ENCODE measurements at places on chromosomes 2 and 18.

DNA sequence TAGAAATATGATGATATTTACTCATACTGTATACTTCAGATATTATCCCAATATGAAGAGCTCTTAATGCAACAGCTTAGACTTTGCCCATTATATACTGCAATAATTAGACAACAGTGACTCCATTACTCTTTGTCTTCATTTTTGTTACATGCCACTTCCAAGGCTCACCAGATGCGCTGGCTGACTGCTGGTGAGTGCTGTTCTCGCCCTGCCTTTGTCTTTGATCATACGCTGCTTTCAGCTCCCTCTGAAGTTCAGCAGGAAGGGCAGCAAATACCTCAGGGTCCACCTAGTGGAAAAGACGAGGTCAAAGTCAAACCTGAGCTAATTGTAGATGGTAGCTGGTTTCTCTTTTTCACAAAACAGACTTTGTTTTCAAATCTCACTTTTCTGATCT, 66.3 kb downstream of the EIF5B start:
- no peak for DNase-seq

DNA sequence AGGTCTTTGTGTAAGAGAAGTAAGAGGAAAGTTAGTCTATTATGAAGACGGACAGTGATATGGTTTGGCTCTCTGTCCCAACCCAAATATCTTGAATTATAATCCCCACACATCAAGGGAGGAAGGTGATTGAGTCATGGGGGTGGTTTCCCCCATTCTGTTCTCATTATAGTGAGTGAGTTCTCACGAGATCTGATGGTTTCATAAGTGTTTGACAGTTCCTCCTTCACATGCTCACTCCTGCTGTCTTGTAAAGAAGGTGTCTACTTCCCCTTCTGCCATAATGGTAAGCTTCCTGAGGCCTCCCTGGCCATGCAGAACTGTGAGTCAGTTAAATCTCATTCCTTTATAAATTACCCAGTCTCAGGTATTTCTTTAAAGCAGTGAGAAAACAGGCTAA, 67.6 kb downstream of the NEURL3 start:
- DNase-seq, result peak; percentile 9

DNA sequence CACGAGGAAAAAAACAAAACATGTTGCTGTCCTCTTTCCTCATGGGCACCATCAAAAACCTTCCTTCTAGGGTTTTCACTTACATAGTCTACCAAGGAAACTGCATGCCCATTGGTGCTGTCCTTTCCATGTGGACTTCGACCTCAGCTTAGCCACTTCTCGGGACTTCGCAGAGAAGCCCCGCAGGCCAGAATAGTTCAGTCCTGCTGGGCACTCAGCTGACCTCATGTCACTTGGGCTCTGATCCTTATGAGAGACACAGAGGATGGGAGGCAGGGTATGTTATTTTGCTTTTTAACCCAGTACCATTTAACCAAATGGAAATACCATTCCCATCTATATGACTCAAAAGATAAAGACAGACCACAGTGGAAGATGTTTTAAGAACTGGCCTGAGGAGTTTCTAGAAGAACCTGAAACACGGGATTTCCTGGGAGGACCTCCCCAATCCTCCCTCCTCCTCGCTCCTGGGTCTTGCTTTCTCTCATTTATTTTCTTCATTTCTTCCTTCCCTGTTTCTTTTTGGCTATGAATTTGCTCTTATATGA, 28.4 kb downstream of the AAK1 start:
- no peak for DNase-seq

GRCh38 chr18:77366720-77367641, 117.3 kb downstream of the GALR1 start:
- DNase-seq, result no peak

DNA sequence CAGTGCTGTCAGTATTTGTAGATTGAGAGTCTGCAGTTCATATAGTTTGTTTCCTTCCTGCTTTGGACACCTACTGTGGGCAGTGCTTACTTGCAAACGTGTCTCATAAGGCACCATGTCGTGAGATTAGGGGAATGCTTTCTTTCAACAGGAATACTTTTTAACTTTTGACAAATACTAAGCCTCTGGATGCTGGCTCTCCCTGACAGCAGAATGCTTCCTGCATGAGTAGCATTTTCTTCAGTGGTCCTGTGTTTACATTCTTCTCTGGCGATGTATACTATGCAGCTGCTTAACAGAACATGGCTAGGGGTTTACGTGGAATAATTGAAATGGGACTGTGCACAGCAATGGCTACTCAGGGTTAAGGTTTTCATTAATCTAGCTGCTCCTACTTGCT, 807.5 kb downstream of the MBD2 start:
- DNase-seq, result no peak

DNA sequence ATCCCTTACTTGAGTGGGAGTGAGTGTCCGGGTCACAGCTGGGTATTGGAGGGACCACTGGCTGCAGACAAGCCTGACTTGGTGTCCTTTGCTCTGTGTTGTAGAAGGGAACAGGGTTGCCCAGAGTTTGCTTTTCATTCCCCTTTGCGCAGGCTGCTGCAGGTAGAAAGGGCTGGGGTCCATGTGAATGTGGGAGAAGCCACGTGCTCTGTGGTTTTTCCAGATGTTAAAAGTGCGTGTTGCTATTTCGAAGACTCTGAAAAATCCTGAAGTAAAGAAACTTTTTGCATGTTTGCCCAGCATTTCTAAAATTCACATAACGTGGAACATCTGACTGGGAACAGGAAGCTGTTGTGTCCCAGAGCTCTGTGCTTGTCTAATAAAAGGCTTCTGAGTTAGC, 28.8 kb downstream of the GLI2 start:
- DNase-seq, result no peak

- DNase-seq, result no peak
Measured at GRCh38 chr2:149537092-149537726, 50.4 kb downstream of the MMADHC start.

- no peak for DNase-seq
Measured at GRCh38 chr2:205754285-205754923, 72.1 kb downstream of the NRP2 start.

GRCh38 chr2:6972067-6972710, 55.0 kb downstream of the RNF144A start:
- DNase-seq, result no peak

DNA sequence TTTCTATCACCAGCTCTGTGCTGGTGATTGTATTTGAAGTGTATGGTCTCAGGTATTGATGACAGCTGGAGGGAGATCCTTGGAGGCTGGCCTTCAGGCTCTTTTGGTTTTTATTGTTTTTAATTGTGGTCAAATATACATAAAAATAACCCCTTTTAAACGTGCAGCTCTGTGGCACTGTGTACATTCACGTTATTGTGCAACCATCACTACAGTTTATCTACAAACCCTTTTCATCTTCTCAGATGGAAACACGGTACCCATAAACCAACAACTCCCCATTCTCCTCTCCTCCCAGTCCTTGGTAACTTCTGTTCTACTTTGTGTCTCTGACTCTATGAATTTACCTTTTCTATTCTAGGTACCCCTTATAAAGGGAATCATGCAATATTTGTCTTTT, 79.3 kb upstream of the ATP8B1 start:
- no peak for DNase-seq

GRCh38 chr2:225025917-225026571, 16.2 kb downstream of the DOCK10 start:
- peak; percentile 81 for DNase-seq

- DNase-seq, result no peak
Measured at GRCh38 chr2:178770518-178770917, 36.7 kb downstream of the TTN start.

DNA sequence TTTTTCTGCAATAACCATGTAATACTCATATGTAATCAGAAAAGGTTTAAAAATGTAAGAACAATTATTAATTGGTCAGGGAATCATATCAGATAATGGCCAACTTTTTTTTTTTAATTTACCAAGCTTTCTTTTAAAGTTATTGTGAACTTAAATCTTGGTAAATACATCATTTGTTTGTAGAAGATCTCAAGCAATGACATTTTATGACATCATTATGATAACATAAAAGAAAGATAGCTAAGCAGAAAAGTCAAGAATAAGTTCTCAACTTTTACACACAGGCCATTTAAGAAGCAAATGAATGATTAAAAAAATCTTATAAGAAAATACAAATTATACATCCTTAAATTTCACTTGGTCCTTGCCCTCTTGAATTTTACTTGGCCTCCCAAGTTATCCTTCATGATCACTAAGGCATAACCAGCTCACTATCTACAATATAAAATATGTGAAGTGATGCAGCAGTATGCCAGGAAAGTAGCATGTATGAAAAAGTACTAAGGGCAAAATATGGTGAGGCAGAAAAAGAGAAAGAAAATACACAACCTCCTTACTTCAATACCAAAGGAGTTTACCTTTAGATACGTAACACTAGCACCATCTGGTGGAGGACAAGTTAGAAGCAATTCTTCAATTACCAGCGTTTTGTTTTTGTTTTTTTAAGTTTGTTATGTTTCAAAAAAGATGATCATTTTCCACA, 116.6 kb downstream of the SRBD1 start:
- peak; percentile 83 for DNase-seq

DNA sequence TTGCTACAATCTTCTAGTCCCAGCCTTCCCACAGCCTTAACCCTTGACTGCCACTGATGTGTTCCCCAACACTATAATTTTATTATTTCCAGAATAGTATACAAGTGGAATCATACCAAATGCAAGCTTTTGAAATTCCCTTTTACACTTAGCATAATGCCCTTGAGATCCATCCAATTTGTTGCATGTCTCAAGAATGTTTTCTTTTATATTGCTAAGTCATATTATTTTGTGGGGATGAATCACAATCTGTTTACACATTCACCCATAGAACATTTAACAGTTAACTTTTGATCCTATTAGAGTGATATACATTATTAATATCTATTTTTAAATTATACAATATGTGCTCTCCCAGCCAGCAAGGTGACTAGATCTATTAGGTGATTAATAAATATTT, 74.3 kb upstream of the KYNU start:
- DNase-seq, result no peak

DNA sequence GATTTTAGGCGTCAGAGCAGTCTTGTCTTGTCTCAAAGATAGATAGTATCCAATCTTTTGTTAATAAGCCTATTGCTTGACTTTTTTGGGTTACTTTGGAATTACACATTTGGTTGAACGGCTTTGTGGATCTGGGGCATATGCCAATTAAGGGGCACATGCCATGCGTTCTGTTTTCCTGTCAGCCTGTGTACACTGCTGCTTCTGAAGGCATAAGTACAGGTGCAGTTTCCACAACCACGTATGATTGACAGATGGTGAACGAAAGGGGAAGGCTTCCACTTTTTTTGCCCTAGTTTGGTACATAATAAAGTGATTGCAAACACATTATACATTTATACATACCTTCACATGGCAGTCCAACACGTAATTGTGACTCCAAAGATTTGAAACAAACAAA, 102.3 kb downstream of the RAPH1 start:
- DNase-seq, result no peak

- DNase-seq, result peak; percentile 2
Measured at GRCh38 chr2:222862106-222862908, 1.5 kb downstream of the ACSL3 start.

- no peak for DNase-seq
Measured at GRCh38 chr2:108280466-108280865, 8.2 kb upstream of the SULT1C2 start.

- no peak for DNase-seq
Measured at GRCh38 chr2:238427435-238428162, 872 bp downstream of the ASB1 start.

- no peak for DNase-seq
Measured at GRCh38 chr2:230000118-230000841, 68.4 kb downstream of the SLC16A14 start.
